Stomach (tissue), 19 donors: ENCODE measurements at places on chromosomes 6 and 20. TPM values are rescaled to one million over a fixed set of nuclear protein-coding genes. Genes with fewer than 3 reads are reported as not detected.

- DNase-seq = no peak
These were observed 62.5 kb upstream of the TIAM2 start for GRCh38 chr6:154932515-154933027.

- DNase-seq = no peak
These were observed 66.9 kb upstream of the PRL start for GRCh38 chr6:22363714-22364239.

GRCh38 chr6:149859368-149859767 is 4.8 kb downstream of the LRP11 start:
- peak; percentile 50 for DNase-seq

GRCh38 chr6:18211338-18211737 is 53.0 kb downstream of the DEK start:
- DNase-seq = no peak

The ZFP57 gene
- not detected for total RNA-seq

- no peak for DNase-seq
These were observed 1.1 kb downstream of the FAM184A start for GRCh38 chr6:119077391-119077642.

DNA sequence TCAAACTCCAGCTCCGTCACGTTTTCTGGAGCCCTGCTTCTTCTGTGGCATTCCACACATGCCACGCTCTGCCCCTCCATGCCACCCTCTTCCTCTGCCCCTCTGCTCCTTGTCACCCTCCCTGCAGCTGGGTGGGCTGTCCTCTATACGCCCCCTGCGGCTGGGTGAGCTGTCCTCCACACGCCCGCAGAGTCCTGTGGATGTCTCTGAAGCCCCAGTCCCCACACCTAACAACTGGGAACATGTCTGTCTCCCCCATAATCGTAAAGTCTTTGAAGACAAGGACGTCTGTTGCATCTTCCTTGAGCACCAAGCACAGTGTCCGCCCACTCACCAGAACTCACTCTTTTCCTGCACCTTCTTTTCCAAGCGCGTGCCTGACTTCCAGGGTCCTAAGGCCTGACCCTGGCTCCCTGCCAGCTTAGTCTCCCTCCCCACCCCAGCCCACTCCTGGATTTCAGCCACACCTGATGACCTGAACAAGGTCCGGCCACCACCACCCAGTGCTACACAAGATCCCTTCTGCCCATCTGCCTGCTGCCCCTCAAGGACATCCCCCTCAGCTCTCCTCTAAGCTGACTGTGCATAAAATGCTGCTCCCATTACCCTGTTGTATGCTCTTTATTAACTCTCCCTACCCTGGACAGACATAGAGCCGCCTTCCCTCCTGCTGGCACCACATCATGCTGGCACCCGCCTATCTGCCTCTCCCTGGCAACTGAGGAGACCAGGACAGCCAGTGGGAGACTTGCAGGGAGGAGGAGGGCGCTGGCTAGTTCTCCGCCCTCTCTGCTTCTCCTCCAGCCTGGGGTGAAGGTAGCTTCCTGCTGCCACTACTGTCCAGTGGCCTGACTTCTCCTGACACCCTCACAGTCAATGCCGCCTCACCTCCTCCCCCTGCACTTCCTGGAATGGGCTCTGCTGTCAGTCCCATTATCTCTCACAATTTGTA is 10.7 kb upstream of the PRR18 start:
- no peak for DNase-seq

The MUCL3 gene
- total RNA-seq = 252 TPM

The PKIB gene
- 41.5 TPM for total RNA-seq

The ATAT1 gene
- 7.2 TPM for total RNA-seq

The METTL24 gene
- total RNA-seq = 15.4 TPM

The SSTR4 gene
- not detected for total RNA-seq

GRCh38 chr6:117781550-117781949 is 106.3 kb downstream of the NUS1 start:
- no peak for DNase-seq

DNA sequence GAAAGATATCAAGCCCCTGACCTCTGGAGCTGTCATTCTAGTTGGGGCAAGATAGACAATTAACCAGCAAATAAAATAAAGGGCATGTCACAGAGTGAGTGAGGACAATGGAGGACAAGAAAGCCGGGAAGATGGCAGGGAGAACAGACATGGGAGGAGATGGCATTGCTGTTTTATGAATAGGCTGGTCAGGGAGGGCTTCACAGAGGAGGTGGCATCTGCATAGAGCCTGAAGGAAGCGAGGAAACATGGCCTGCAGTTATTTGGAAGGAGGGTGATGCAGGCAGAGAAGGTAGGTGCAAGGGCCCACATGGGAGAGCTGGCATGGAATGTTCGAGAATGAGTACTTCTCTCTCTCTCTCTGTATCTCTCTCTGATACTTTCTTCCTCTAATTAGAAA is 63.7 kb downstream of the EFCAB8 start:
- DNase-seq = peak; percentile 4

DNA sequence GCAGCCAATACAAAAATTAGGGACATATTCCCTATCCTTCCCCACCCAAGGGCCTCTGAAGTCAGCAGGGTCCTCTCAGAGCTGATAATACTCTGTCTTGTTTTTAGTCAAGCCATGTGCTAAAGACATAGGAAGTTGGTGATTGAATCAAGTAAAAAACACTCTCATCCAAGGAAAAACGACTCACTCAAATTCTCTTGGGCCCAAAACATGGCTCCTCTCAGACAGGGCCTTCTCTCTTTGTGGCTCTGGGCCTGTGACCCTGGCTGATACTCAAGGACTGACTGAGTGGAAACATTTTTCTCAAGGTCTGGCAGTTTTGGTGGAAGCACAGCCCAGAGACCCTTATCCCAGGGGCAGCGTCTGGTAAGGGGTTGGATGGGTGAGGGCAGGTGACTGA is 5.9 kb upstream of the SCML4 start:
- DNase-seq = no peak

The PEX7 gene
- 14.3 TPM for total RNA-seq

DNA sequence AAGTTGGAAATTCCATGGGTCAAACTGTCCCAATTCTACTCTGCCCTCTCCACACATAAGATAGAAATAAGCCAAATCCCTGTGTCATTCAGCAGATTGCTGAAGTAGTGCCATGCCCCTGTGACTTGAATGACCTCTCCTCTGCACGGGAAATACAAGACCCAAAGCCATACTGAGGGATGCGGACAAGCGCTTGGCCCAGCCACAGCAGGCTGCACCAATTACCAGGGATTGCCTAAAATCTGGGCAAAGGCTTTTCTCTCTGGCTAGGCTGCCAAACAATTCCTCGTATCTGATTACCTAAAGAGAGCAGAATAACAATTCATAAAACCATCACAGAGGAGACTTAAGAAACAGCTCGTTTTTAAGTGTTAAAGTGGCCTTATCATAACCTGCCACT is 421.8 kb upstream of the JARID2 start:
- no peak for DNase-seq

DNA sequence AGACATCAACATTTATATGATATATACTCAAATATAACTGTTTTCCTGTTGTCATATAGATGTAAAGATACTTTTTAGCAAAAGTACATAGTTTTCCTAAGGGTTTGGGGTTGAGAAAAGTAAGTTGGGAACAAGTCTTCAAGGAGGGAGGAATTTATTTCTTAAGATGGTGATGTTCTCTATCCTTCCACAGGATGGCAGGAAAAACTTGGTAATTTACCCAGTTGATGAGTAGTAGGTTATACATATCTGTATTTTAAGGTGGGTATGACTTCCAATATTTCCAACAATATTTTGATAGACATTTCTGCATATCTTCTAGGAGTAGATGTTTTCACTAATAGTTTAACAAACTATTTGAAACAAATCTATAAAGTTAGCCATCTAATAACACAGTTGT is 254.4 kb downstream of the RIMS1 start:
- DNase-seq = no peak

DNA sequence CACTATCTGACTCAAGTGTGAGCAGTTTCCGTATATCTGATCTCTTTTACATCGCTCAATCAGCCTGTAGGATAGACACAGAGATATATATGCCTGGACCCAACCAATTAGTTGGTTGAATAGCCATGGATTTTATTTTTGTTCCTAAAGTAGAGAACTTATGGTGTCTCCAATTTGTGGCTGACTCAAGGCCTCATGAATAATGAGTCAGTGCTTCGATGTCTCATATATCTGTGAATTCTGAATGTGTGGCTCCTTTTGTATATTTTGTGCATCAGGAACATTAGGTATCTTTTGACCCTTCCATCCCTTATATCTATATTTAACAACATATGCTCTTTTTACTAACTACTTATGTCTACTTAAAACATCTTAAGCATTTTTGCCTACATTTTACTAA is 64.5 kb downstream of the OR2B2 start:
- no peak for DNase-seq

- no peak for DNase-seq
These were observed 70.0 kb downstream of the PSMG4 start for GRCh38 chr6:3328796-3329195.

- no peak for DNase-seq
These were observed 128.9 kb upstream of the BEND3 start for GRCh38 chr6:107244082-107244741.

DNA sequence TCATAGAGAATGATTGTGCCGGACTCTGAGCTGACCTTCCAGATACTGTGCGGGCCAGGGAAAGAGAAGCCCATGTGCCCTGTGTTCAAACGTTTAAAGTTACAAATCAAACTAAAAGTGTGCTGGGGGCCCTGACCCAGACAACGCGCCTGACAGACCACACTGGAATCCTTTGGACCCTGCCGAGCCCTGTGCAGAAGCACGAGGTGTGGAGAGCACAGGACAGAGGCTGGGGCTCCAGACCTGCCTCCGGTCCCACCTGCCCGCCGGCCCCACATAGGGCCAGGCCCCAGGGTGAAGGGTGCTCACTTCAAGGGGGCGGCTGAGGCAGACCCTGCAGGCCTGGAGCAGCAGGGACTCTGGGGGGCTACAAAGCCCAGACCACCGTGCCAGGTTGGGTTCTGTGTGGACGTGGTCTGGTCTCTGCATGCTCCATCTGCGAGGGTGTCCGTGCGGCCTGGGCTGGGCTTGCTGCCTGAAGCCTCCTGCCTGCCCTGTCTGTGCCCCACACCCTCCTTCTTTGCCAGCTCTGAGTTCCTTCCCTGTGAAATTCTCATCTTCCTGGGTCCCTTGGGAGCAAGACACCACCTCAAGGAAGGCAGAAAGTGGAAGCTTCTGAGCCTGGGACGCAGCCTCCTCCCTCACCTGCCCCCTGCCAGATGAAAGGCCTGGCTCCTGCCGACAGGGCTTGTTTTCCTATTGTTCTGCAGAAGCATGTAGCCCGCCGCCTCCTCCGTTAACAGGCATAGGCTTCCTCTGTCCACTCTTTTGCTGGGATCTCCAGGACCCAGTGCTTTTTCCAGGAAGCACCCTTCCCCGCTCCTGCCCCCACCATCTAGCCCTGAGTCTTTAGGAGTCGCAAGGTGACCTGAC is 186.2 kb downstream of the ERMARD start:
- no peak for DNase-seq

DNA sequence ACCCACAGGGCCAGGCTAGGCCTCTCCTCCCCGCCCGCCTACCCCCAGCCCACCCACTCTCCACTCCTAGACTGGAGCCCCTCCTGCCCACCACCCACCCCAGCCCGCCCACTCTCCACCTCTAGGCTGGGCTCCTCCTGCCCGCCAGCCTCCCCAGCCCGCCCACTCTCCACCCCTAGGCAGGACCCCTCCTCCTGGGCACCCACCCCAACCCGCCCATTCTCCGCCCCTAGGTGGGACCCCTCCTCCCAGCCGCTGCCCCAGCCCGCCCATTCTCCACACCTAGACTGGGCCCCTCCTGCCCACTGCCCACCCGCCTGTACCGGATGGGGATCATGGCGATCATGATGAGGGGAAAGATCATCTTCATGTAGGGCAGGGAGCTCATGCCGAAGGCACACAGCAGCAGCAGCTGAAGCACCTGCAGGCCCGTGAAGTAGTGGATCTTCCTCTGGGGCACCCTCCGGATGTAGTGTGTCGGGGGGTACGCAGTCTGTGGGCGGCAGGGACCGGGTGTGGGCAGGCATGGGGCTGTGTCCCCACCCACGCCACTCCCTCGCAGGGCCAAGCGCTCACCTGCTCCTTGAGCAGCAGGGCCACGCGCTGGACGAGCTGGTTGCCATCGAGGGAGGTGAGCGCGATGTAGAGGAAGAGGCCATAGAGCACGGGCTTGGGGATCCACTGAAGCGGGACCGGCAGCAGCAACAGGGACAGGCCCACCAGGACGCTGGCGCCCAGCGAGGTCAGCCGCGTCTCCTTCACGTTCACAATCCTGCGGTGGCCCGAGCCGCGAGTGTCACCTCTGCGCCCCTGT is 10.8 kb downstream of the SLC4A11 start:
- DNase-seq = no peak

The PHACTR1 gene
- total RNA-seq = 17.4 TPM

The MMS22L gene
- 7.5 TPM for total RNA-seq

The KHDC1L gene
- total RNA-seq = not detected

- DNase-seq = no peak
These were observed 1.4 kb downstream of the NCOA7 start for GRCh38 chr6:125792172-125792571.

The OR2B6 gene
- total RNA-seq = not detected
